ENCODE measurements at places on chromosomes 4 and X.

- no peak for DNase-seq
Measured at GRCh38 chr4:32745351-32745750, 2025.2 kb downstream of the PCDH7 start.

DNA sequence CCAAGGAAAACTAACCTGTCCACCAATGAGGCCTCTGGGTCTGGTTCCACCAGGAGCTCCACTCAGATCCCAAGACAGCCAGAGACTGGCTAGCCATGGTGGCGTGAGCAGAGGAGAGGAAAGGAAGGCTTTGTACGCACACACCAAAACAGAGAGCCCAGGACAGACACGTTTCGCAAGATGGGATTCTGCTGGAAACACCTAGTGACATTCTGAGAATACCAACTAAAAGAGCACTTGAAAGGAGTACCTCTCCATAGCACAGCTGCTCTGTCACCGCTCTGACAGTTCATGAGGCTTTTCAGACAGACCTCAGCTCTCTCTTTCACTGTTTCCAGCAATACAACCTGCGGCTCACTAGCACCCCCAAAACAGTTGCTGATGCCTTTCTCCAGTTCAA lies 105.0 kb downstream of the SH3KBP1 start:
- DNase-seq, result no peak

- no peak for DNase-seq
Measured at GRCh38 chr4:17285747-17286146, 226.1 kb downstream of the QDPR start.

- DNase-seq, result no peak
Measured at GRCh38 chr4:2341261-2341841, 77.1 kb downstream of the ZFYVE28 start.

- no peak for DNase-seq
Measured at GRCh38 chr4:17323554-17324385, 188.1 kb downstream of the QDPR start.

GRCh38 chr4:6042293-6043063 lies 24.2 kb upstream of the C4orf50 start:
- no peak for DNase-seq

GRCh38 chrX:115452251-115452650 lies 108.7 kb upstream of the PLS3 start:
- DNase-seq, result no peak

DNA sequence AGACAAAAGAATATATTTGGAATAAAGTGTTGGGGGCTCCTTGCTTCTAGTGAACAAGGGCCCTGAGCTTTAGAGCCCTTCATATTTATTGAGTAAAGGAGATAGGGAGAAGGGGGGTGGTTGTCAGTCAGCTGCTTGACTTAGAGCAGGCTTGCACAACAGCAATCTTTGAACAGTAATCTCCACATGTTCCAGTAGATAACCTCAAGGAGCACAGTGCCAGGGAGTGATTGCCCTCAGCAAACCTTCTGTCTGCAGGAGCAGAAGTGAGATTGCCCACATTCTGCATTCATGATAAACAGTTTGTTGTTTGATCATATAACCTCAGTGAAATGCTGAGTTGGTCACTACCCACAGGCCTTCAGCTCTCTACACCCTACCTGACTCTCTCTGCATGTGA lies 205.8 kb upstream of the CXCL13 start:
- DNase-seq, result no peak

DNA sequence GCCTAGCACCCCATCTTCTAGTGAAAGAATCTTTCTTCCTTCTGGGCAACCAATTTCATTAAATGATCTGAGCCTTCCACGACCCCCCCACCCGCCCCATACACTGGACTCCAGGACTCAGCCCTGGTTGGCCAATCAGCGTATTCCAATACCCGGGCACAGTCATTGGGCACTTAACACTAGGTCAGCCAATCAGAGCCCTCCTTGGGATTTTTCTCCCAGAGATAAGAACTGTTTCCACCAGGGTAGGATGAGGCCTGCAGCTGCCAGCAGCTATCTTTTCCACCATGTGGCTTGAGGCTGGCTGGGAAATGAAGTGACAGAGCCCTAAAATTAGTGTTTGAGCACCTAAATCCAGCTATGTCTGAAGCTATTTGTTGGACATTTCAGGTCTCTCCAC lies 418.8 kb downstream of the BCOR start:
- DNase-seq, result no peak

DNA sequence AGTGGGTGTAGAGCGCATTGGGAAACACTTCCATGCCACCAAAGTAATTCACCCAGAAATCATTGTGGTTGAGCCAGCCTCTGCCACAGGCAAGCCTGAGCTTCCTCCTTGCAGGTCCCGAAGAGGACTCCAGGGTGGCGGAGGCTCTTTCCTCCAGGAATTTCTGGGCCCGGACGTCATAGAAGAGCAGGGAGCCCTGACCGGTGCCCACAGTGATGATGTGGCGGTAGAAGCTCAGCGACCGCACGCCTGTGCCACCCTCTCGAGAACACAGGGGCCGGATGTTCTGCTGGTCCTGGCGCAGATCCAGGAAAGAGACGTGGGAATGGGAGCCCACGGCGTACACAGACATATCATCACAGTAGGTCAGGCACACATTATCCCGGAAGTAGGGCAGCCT lies 1.3 kb downstream of the DCAF12L1 start:
- no peak for DNase-seq

- DNase-seq, result no peak
Measured at GRCh38 chr4:141890279-141890678, 253.9 kb downstream of the IL15 start.

GRCh38 chr4:127846061-127846460 lies 34.6 kb upstream of the PLK4 start:
- DNase-seq, result no peak

GRCh38 chrX:65686236-65686635 lies 18.8 kb downstream of the MSN start:
- DNase-seq, result no peak

DNA sequence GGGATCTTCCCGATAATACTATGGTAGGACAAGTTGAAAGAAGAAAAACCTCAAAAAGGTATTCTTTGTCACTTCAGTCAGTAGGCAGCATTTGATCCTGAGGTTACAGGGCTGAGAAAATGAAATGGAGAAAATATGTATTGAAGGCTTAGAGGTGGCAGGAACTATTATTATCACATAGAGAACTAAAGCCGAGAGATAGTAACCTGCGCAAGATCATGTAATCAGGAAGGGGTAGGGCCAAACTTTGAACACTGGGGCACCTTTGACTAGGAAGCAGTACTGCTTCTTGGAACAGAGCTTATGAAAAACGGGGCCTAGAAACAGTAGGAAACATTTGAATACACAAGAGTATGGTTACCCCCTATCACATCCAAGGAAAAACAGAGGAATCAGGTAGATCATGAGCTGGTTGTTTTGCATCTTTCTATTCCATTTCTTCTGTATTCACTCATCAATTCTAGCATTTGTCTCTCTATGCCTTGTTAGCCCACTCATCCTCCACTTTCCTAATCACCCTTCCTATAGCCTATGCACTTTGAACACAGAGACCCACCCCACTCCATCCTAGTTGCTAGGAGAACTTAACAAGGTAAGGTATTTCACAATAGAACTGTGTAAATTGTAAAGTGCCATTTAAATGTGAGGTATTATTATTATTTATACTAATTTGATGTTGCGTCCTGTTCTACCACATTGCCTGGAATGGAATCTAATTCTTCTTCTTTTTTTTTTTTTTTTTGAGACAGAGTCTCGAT lies 34.6 kb upstream of the SLC9A7 start:
- no peak for DNase-seq

DNA sequence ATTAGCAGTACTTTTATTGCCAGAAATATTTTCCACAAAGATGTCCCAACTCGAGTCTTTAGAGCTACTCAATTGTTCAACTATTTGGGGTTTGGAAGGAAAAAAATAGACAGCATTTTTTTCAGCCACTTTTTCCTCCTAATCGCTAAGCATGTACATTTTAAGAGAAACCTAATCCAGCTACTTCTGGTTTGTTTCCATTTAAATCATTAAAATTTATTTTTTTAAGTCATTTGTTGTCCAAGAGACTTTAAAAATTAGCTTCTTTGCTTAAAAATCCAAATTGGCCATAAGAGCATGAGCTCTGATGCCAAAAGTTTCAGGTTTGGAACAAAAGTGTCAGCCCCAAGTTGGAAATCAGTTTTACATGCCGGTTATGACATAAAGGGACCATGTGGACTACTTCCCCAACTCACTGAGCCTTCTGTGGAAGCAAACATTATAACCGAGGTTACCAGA lies 186.3 kb upstream of the INTU start:
- no peak for DNase-seq

- DNase-seq, result no peak
Measured at GRCh38 chr4:55752810-55753209, 66.8 kb upstream of the EXOC1L start.

- DNase-seq, result no peak
Measured at GRCh38 chr4:6703786-6704185, 5.9 kb downstream of the MRFAP1L1 start.

- DNase-seq, result no peak
Measured at GRCh38 chr4:117421706-117422105, 336.3 kb upstream of the TRAM1L1 start.

DNA sequence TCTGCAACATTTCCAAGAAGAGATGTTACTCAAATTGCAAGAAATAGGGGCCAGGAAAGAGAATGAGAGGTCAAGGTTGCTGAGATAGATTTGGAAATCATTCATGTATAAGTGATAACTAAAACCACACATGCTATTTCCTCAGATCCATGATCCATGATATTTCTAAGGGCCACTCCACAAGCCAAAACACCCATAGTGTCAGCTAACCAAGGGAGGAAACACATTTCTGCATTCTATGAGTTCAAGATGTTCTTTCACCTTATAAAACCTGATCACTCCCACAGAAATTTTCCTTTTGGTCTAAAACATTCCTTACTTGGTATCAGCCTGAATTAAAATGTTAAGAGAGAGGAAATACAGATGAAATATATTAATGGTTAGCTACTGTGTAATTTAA lies 47.2 kb downstream of the TBCK start:
- DNase-seq, result no peak

DNA sequence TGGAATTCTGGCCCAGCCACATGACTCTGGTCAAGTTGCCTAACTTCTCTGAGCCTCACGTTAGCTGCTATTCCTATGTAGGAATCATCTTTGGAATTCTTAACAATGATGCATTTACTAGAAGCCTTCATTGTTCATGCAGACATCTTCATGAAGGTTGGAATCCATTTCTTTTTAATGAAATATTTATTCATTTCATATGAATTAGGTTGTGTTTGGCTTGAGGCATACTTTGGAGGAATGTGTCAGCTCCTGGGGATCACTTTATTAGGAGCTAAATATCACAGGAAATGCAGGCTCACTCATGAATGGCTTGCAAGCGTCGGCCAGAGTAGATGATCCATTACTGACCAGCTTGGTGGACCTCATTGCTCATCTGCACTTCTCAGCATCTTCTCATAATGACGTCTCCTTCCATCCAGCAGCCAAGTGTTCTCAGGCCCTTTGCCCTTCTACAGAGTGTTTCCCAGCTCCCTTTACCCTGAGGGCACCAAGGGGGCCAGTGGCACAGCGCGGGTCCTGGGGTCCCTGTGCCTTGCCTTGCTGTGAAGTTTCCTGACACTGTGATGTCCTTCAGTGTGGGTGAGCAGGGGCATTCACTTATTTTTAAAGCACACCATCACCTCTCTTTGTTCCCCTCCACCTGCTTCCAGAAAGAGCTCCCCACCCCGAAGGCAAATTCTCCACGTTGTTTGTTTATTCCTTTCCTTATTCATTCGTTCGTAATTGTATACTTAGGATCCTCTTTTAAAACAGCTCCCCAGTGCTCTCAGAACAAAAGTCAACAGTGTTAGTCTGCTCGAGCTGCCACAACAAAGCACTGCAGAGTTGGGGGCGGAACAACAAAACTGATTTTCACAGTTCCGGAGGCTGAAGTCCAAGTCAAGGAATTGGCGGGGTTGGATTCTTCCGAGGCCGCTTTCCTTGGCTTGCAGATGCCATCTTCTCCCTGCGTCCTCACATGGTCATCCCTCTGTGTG lies 106.8 kb downstream of the STK32B start:
- DNase-seq, result no peak

DNA sequence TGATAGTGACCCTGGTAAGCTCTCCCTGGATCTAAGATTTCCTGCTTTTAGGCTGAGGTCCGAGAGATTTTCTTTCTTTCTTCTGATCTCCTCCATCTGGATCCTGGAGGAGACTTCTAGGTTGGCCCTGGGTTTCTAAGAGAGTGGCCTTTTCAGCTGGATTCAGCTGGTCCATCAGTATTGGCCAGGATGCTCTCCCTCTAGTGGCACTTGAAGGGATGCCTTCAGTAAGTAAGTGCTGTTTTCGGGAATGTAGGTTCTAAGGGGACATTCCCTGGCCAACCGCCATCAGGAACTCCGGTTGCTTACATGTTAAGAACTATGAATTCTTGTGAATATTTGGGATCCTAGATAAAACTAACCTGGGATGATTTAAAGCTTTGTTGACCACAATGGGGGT lies 56.9 kb downstream of the SERTM2 start:
- DNase-seq, result no peak

DNA sequence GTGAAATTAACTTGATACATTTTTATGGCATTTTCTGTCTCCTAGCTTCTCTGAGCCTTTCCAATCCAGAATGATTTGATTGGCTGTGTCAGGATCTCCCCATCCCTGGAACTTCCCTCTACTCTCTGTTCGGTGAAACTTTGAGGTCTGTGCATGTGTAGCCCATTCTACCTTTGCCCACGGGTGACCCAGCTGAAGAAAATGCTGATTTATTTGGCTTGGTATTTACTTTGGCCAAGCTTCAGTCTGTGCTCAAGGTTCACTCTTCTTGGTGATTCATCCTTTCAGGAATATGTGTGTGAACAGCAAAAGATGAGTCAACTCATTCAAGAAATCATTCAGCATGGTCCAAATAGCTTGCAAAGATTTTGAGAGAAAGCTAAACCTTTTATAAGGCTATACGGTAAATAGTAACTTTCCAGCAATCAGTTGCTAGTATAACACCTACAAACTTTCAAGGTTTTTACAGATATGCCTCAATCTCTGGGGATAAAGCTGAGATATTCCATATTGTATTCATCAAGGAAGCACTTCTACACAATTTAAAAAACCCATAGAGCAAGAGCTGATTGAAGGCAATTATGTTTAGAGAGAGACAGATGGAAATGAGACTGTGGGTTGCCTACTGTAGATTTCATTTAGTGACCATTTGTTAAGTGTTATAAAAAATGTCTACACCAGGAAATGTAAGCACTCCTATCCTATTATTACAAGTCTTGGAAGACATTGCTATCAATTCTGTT lies 233.9 kb upstream of the CXXC4 start:
- DNase-seq, result peak; percentile 70

DNA sequence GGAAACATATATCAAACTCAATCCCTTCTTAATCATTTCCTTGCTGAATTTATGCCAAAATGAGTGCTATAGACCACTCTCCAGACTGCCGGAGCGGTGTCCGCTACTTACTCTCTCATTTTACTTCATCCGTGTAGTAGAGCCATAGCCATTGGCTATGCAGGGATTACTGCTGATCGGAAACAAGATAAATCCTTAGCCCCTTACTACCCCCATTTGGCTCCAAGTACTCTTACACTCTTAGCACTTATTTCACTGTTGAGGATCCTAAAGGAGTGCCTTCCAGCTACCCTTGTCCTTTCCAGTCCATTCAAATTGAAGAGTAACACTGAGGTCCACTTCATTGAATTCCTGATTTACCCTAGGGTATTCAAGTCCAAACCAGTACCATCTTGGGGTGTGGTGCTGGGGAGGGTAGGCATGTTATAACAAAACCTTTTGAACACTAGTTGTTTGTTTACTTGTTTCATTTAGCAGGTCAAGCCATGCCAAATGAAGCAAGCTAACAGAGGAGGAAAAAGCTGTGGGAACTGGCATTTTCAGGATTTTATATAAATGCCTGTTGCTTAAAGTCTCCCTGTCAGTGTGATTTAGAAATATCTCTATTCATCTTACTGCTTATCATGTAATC lies 715.1 kb downstream of the FSTL5 start:
- DNase-seq, result no peak
